Right cardiac atrium (tissue), 5 donors: ENCODE measurements at places on chromosomes 1 and 21. TPM values are rescaled to one million over a fixed set of nuclear protein-coding genes. Genes with fewer than 3 reads are reported as not detected.

GRCh38 chr1:74465193-74465681 is 47.2 kb downstream of the LRRC53 start:
- peak; percentile 50 for DNase-seq

DNA sequence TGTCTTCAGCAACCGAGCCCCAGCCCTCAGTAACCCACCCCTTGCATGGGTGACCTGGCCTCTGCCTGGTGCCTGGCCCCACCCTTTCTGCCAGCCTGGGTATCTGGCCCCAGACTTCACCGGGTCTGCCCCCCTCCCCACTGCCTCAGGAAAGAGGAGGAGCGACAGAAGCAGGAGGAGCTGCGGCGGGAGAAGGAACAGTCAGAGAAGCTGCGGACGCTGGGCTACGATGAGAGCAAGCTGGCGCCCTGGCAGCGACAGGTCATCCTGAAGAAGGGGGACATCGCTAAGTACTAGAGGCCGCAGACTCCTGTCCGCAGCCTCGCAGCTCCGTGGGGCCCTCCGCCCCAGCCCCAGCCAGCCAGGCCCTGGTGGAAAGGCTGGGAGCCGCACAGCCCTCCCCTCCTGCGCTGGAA is 6.1 kb downstream of the TNFRSF25 start:
- peak; percentile 68 for DNase-seq

DNA sequence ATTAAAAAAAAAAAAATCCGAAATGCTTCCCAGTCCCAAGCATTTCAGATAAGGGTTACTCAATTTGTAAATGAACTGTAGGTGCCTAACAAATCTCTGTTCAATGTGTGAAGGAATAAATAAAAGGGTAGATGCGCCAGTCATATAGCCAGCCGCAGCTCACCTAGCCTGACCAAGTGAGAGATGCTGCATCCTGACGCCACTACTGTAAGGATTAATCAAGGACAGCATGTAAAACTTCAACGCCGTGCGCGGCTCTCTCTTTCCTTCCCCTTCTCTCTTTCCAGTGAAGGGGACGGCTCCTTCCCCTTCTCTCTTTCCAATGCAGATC is 441 bp downstream of the PPT1 start:
- no peak for DNase-seq

DNA sequence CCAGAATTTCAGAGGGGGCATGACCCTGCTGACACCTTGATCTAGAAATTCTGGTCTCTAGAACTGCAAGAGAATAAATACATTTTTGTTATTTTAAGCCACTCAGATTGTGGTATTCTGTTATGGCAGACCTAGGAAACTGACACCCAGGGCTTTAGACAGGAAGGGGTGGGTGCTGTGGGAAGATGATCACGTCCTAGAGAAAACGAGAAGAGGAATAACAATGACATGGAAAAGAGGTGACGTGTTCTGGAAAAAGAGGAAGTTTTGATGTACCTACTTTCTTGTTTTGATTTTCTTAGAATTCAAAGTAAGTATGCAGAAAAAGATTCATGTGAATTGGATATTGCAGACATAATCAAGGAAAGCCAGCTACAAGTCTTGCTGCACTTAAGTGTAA is 232.9 kb upstream of the RUNX1 start:
- no peak for DNase-seq

GRCh38 chr1:33338440-33339211 is 17.7 kb upstream of the A3GALT2 start:
- peak; percentile 86 for DNase-seq

DNA sequence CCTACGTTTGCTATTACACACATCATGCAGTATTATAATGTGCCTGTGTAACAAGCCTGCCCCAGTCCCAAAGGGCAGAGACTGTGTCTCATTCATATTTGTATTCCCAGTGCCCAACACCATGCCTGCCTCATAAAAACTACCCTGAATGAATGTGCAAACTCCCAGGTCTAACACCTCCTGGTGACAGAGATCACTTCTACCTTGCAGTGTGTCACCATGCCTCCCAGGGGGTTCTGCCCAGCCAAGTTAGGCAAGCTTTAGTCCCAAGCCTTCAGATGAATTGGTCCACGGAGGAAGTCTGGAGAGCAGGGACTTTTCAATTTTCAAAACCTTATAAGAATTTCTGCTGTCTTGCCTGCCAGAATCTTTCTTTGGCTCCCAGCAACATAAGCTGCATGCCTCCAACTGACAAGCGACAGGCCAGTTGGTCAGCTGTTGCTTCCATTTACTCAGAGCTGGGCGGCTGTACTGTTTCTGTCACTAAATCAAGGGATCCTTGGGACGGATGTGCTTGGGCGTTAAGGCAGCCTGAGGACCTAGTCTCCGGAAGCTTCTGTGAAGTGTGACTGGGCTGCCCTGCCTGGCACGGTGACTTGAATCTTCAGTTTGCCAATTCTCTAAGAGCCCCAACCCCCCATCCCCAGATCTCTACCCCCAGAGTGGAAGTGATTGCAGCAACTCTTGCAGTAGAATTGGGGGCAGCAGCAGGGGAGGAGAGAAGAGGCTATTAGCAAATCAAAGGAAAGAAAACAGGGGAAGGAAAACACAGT is 1.2 kb downstream of the RXRG start:
- DNase-seq: peak; percentile 76

Gene SPRR1A
- not detected for total RNA-seq

Gene REN
- total RNA-seq: not detected

Gene PLPP3
- 120 TPM for total RNA-seq
